Esophagus muscularis mucosa (tissue), 4 donors: ENCODE measurements at places on chromosomes 12 and 14. TPM values are rescaled to one million over a fixed set of nuclear protein-coding genes. Genes with fewer than 3 reads are reported as not detected.

The CCDC175 gene
- total RNA-seq: not detected

- no peaks in the 10 kb centered on the region for H3K27me3 ChIP-seq
- H3K4me3 ChIP-seq: no peak overlapping the region
- no peak overlapping the region for H3K27ac ChIP-seq
- no peaks in the 10 kb centered on the region for H3K36me3 ChIP-seq
- H3K4me1 ChIP-seq: no peaks in the 10 kb centered on the region
These were observed 114.3 kb downstream of the KSR2 start for GRCh38 chr12:117854339-117855012.

DNA sequence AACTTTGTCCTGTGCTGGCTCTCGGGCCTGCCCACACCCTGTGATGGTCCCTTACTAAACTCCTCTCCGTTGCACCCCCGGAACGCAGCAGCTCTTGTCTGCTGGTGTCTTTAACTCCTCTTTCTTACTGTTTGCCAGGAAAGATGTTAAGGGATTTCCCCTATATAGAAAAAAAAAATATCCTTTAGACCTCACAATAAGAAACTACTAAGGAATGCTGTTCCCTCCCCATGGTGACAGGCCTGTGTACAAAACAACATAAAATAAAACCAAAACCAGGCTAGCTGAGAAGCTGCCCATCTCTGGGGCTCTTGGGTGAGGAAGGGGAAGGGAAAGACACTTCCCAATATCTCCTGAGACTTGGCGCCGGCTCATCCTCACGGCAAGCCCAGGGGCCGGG, 95.4 kb downstream of the CHGA start:
- peaks cover 84% of the 10 kb centered on the region for H3K4me1 ChIP-seq
- H3K27ac ChIP-seq: peak overlapping the region; percentile 84
- no peaks in the 10 kb centered on the region for H3K36me3 ChIP-seq

The HOXC10 gene
- total RNA-seq: not detected

DNA sequence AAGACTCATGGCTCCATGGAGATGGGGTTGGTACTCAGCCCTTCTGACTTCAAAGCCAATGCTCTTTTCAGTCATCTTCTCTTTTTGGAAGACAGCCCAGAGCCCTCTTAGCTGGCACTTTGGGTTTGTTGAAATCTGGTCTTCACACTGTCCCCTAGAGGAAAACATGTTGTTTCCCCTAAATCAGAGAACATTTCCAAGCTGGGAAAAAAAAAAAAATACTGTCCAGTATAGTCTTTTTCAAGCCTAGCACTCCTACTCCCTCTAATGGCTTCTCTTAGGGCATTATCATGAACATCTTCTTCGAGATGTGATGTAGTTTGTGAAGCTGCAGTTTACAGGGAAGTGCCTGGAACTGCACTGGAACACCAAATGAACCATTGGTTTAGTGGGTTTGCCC, 3.0 kb upstream of the ZC3H14 start:
- DNase-seq: no peak
- peaks cover 20% of the 10 kb centered on the region for H3K4me1 ChIP-seq
- no peaks in the 10 kb centered on the region for H3K27me3 ChIP-seq
- no peak overlapping the region for H3K4me3 ChIP-seq
- H3K36me3 ChIP-seq: no peaks in the 10 kb centered on the region
- H3K27ac ChIP-seq: no peak overlapping the region

The SPIC gene
- total RNA-seq: not detected

- no peaks in the 10 kb centered on the region for H3K36me3 ChIP-seq
- peaks cover 47% of the 10 kb centered on the region for H3K4me1 ChIP-seq
- DNase-seq: no peak
- H3K27me3 ChIP-seq: no peaks in the 10 kb centered on the region
- no peak overlapping the region for H3K27ac ChIP-seq
These were observed 102.1 kb downstream of the DENND5B start for GRCh38 chr12:31488737-31489338.

GRCh38 chr14:104425763-104426646, 153.6 kb upstream of the C14orf180 start:
- no peaks in the 10 kb centered on the region for H3K27me3 ChIP-seq
- no peaks in the 10 kb centered on the region for H3K36me3 ChIP-seq
- DNase-seq: peak; percentile 89
- H3K4me3 ChIP-seq: no peak overlapping the region
- no peak overlapping the region for H3K27ac ChIP-seq
- no peaks in the 10 kb centered on the region for H3K4me1 ChIP-seq

DNA sequence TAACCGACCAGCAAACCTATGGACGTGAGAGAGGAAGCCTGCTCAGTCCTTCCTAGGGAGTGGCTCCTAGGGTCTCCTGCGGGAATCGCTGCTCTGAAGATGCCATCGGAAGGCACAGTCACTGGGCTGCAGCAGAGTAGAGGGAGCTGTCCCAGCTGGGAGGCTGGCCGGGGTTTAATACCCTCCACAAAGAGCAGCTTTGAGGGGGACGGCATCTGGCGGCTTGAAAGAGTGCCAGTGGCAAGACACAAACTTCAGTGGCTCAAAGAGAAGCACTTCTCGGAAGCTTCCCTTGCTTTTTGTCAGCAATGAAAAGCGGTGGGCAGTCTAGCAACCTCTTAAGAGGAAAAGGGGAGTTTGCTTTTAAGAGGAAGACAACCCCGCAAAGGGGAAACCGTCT, 114.6 kb downstream of the TMEM132C start:
- no peaks in the 10 kb centered on the region for H3K4me1 ChIP-seq
- H3K27me3 ChIP-seq: no peaks in the 10 kb centered on the region
- no peaks in the 10 kb centered on the region for H3K36me3 ChIP-seq
- DNase-seq: no peak
- H3K27ac ChIP-seq: no peak overlapping the region
- H3K4me3 ChIP-seq: no peak overlapping the region

DNA sequence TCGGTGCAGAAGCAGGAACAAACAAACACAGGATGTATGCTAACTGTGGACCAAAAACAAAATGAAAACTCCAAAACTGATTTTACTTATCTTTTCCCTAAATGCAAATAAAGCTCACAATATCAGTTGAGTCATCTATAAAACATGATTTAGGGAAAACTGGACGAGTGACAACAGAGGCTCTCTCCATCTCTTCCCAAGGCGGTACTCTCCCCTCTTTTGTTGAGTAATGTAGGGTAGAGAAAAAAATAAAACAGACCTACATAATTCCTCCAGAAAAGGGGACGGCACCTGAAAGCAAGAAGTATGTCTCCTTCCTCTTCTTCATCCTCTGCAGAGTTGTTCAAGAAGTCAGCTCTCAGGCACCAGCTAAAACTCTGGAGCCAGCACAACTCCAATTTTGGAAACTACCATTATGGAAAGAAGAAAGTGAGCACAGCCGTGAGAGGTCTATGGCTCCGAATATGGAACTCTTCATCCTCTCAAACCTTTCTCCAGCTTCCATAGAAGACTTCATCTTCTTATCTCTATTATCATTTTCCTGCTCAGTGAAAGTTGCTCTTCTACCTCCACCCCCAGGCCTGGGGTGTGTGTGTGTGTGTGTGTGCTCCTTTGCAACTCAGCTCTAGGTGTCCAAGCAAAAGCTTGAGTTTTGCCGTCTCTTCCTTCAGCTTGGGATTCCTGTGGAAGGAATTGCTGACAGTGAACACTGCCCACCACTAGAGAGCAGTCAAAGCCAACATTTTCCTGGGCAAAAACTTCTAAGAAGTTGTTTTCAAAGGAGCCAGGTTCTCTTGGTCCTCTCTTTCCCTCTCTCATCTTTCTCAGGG, 155.4 kb downstream of the DIO2 start:
- H3K27me3 ChIP-seq: no peaks in the 10 kb centered on the region
- H3K4me3 ChIP-seq: no peak overlapping the region
- H3K27ac ChIP-seq: no peak overlapping the region
- no peaks in the 10 kb centered on the region for H3K36me3 ChIP-seq
- peaks cover 6% of the 10 kb centered on the region for H3K4me1 ChIP-seq
- DNase-seq: no peak

GRCh38 chr12:16590645-16591044, 15.3 kb downstream of the LMO3 start:
- no peaks in the 10 kb centered on the region for H3K27me3 ChIP-seq
- no peak for DNase-seq
- H3K4me1 ChIP-seq: peaks cover 52% of the 10 kb centered on the region
- no peaks in the 10 kb centered on the region for H3K36me3 ChIP-seq
- peak overlapping the region; percentile 88 for H3K27ac ChIP-seq

The KRT71 gene
- not detected for total RNA-seq

The BDKRB2 gene
- 16.1 TPM for total RNA-seq
